Activated B cell treated with CpG ODN at 0.5 μM for 24 hours (primary cell): ENCODE measurements at places on chromosomes 4 and X.

- DNase-seq, result no peak
- H3K27me3 ChIP-seq, result no peaks in the 10 kb centered on the region
- no peak overlapping the region for H3K4me3 ChIP-seq
- no peaks in the 10 kb centered on the region for H3K36me3 ChIP-seq
These were observed 74.3 kb downstream of the IQCM start for GRCh38 chr4:149741186-149741831.

DNA sequence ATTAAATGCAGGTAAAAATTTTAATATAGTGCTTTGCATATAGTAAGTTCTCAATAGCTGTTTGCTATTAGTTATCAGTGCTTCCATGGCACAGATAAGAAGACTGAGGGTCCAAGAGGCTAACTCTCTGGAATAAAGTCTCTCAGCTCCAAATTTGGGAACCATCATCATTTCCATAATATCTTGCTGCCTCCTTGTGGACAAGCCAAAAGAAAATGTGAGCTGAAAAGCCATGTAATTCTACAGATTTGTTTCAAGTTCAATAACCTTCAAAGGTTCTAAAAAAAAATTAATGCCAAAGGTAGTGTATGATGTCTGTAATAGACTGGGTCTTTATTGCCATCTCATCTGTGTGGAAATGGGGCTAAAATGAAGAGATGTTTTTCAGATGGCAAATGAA lies 136.9 kb upstream of the VCX start:
- no peaks in the 10 kb centered on the region for H3K27me3 ChIP-seq
- H3K4me3 ChIP-seq, result no peak overlapping the region
- H3K4me1 ChIP-seq, result no peaks in the 10 kb centered on the region
- H3K36me3 ChIP-seq, result no peaks in the 10 kb centered on the region
- no peak for DNase-seq

DNA sequence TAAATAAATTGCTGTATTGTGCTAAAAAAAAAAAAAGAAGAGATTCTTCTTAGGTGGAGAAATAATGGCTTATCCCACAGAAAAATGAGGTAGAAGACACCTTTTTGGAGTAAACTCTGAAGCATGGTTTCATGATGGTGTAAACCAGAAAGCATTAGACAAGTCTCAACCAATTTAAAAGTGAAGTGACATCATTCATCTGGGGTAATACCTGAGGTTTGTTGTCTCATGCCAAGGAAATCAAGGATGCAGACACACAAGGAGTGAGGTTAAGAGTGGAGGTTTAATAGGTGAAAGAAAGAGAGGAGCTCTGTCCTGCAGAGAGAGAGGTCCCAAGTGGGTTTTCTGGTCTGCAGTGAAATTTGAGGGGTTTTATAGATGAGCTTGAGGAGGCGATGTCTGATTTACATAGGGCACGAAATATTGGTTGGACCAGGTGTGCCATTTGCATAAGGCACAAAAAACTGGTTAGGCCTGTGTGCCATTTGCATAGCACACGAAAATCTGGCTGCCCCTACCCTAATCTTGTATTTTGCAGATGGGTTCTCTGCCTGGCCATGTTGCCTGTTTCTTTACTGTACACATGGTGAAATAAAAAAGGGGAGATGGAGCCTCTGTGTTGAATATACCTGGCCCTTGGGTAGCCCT lies 25.0 kb upstream of the CWH43 start:
- no peaks in the 10 kb centered on the region for H3K4me1 ChIP-seq
- no peak overlapping the region for H3K27ac ChIP-seq
- no peaks in the 10 kb centered on the region for H3K36me3 ChIP-seq
- no peak for DNase-seq
- H3K27me3 ChIP-seq, result peaks cover 9% of the 10 kb centered on the region

DNA sequence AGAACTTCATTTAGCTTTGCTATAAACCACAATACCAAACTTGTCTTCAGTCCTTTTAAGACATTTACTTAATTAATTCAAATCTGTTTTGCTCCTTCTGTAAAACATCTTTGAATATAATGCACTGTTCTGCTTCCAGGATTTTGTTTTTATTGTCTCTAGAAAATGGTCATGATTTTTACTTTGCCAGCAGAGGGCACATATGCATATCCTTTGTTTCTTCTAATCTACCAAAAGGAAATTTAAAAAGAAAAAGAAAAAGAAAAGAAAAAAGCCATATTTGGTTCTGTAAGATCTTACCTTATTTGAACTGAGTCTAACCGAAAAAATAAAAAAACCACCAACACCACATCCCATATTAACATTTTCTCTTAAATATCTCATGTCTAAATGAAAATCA lies 101.9 kb upstream of the CCSER1 start:
- DNase-seq, result no peak
- no peaks in the 10 kb centered on the region for H3K36me3 ChIP-seq
- H3K4me1 ChIP-seq, result peaks cover 37% of the 10 kb centered on the region
- no peak overlapping the region for H3K27ac ChIP-seq
